ENCODE measurements at places on chromosomes 3 and 15.

DNA sequence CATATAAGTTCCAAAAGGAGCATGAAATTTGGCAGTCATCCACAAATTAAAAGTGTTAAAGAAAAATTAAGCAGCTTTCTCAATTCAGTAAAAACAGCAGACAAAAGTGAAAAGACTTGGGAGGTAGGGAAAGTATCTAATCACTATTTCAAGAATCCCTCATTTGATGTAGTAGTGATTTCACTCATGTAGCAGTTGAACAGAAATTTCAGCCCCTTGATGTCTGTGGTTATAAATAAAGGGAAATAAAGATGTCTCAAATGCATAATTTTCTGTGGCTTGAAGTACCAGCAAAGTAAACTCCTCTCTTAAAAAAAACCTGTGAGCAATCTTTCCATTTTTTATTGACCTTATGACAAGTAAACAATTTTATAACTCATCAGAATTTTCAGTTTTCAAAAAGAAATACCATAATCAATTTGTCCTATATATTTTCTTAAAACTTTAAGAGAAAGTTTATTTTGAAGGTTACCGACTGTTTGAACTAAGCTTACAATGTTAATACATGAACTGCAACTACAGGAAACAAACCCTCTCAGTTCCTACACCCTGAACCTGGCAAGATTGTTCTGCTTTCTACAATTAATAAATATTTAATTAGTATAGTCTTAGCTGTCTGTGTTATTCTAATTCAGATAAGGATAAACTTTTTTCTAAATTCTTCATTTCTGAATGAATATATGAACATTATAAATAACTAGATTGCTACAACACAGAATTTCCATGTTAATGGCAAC lies 94.2 kb downstream of the CBLB start:
- DNase-seq, result no peak

DNA sequence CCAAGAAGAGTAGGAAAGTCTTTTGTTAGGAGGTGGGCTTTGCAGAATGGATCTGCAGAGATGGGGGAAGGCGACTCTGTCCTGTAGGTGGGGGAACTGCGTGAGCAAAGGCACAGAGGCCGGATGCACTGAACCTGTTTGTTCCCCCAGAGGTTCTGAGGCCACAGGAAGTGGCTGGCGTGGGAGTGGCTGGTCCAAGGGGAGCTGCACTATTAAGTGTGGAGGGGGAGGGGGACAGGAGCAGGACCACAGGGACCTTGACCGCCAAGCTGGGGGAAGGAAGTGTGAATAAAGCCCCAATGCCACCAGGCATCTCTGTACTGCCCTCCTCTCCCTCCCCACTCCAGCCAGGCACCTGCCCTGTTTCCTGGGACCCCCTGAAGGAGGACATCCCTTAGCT lies 51.8 kb downstream of the CYP11A1 start:
- no peak for DNase-seq

- no peak for DNase-seq
These were observed 456 bp upstream of the TMEM62 start for GRCh38 chr15:43132830-43133429.

GRCh38 chr15:68145706-68146105 lies 59.4 kb downstream of the CALML4 start:
- DNase-seq, result no peak

GRCh38 chr3:49454898-49455681 lies 15.0 kb upstream of the DAG1 start:
- no peak for DNase-seq

DNA sequence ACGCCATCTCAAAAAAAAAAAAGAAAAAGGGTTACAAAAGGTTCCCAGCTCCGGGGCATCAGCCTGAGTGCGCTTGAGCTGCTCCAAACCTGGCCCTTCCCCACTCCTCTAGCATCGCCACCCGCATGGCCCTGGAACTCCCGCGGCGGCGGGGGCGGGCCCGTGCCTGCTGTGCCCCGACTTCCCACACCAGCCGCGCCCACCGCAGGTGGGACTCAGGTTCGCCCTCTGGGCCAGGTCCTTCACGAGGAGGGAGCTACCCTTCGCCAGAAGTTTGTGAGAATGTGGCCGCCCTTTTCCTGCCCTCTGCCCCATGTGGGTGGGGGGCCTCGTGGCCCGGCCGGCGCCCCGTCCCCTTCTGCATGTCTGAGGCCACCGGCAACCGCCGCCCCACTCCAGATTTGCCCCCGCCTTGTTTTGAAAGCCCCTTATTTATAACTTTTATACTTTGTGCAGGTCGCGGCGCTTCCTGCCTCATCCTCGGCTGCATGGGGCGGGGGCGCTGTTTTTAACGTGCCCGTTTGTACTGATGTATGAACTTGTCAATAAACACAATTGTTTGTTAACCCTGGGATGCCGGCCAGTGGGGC lies 507 bp upstream of the JMJD7 start:
- no peak for DNase-seq

GRCh38 chr3:13112521-13113345 lies 39.5 kb upstream of the IQSEC1 start:
- no peak for DNase-seq

- no peak for DNase-seq
These were observed 42.2 kb upstream of the IGSF10 start for GRCh38 chr3:151503074-151503473.

DNA sequence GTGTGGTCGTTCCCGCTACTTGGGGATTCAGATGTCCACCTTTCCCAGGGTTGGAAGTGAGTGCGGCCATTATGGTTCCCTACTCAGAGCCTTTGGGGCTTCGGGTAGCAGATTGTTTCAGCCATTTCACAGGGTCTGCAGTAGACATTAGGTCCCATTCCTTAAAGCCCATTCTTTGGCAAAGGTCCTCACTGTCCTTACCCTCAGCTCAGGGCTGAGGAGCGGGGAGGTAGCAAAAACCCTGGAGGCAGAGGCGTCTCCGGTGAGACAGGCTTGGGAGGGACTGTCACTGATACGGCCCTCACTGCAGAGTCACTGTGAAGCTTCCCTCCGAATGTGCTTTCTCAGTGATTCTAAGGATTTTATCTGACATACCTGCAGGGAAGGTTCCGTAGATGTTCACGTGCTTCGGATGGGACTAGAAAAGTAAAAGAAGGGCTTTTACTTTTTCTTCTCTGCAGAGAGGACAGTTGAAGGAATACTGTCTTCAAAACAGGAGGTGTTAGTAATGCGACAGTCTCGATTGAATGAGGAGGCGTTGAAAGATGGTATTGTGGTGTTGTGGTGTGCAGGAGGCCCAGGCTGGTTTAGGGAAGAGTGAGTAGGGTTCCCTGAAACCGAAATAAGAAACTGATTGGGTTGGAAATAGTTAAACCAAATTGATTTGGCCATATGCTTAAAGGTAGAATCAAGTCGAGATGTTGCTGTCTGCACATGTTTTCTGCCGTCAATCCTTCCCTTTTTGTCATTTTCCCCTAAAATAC lies 630 bp downstream of the ATP6V1A start:
- DNase-seq, result peak; percentile 10

DNA sequence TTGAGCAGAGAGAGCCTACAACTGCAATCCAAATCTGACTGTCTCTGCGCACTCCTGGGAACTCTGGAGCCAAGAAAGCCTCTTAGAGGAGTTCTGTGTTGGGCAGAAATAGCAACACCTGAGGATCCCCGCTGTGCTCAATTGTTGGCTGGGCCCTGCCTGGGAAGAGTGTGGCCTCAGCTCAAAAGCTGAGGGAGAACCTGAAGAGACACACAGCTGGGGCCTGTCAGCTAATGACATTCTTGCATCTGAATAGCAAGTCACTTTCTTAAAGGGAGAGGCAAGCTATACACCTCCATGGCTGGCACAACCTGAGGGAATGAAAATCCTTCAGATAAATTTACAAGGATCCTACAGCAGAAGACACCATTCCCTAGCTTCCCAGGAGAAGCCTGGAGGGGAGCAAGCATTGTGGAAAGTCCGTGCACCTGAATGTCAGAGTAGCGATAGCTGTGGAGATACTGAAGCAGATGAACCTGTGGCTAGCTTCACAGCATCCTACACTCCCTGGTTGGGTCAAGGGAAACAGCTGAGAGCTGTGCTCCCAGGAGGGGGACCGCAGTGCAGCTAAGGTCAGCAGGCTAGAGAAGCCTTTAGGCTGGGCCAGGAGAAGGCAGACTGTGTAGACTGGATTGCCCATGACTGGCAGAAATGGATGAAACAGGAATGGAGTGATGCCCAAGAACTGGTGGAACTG lies 159.9 kb upstream of the PFN2 start:
- no peak for DNase-seq

DNA sequence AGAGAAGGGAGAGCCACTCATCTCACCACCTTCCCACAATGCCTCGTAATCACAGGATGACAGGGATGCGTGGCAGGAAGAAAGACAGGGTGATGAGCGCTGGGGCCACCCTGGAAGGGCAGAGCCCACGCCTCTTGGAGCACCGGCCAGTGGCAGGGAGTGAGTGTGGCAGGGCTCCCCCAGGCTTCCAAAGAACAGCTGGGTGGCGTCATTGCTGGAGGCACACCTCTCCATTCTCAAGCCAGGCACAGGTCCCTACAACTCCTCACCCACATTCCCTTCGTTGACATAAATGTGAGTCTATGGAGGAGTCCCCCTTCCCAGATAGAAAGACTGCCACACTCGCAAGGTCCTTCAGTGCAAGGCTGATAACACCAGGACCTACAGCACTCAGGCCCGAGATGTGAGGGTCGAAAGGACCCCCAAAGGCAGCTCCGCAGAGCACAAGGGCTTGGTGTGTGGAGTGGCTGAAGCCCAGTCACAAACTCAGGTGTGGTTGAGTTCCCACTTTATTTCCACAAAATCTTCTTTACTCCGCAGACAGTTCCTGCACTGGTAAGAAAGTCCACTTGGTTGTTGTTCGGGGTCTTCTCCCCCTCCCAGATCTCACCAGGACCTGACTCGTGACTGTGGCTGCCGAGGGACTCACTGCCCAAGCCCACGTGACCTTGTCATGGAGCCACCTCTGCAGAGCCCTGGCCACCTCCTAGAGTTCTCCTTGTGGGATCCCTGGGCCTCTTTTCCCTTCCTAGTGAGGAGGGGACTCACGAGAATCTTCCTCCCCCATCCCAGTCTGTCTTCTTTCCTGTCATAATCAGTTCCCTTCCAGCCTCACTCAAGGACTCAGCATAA lies 22.4 kb upstream of the CORO2B start:
- no peak for DNase-seq

DNA sequence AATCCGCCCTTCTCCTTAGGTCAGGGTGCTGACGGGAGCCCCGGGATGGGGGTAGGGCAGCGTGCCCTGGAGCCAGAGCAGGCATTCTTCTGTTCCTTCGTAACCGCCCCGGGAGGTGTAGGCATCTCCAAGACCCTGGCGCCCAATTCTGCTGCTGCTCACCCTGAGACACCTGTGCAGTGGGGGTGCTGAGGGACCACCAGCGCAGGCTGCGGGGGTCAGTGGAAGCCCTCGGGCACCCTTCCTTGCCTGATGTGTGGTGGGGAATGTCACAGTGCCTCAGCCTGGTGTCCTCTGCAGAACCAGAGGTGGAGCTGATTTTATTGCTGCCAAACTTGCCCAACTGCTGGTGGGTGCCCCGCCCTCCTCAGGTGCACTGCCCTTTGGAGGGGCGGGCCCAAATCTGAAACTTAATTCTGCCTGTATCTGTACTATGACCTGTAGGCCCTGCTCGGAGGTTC lies 7.3 kb downstream of the CSK start:
- DNase-seq, result no peak

GRCh38 chr3:57559526-57559925 lies 3.5 kb downstream of the PDE12 start:
- no peak for DNase-seq

- no peak for DNase-seq
These were observed 104.2 kb upstream of the SPRED1 start for GRCh38 chr15:38148471-38148870.

GRCh38 chr3:196800742-196801434 lies 61.2 kb downstream of the PAK2 start:
- no peak for DNase-seq

- DNase-seq, result no peak
These were observed 519.4 kb downstream of the OCA2 start for GRCh38 chr15:27579738-27580137.

DNA sequence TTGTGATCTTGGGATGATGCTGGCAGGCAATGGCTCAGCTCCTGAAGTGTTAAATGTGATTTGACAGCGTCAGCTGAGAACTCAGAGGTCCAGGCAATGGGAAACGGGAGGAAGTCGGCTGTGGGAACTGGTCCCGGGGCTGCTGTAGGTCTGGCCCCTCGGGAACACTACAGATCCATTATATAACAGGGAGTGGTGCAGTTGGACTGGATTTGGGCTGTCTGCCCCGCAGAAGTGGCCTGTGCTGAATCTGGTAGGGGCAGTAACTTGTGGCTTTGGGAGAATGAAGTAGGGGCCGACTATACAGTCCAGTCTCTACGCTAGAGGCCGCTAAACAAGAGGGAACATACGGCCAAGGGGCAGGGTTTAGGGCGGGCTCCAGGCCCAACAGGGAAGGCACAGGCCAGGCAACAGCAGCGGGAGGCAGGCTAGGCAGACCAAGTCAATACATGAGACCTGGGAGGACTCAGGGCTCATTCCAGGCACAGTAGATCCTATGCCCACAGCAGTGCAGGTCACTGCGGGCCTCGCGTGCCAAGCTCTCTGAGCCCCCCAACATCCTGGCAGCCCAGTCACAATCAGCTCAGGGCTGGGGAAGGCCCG lies 20.3 kb upstream of the IL16 start:
- DNase-seq, result no peak

GRCh38 chr3:187263270-187263669 lies 28.3 kb downstream of the MASP1 start:
- DNase-seq, result no peak

DNA sequence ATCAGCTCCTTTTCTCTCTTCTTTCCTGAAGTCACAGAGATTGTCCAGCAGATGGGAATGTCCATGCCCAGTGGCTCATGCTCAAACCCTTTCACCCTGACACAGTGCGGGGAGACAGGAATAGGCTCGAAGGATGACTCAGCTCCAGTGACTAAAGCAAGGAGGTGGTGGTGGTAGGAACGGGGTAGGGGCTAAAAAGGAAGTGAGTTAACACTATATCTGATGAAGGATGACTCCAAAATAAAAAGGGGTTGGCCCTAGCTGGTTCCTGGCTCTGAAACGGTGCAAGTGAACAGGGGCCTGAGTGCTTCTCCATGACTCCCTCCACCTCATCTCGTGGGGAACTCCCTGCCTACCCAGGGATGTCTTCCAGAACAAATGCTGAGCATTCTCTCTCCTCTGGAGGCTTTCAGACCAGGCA lies 167.4 kb upstream of the LPP start:
- DNase-seq, result no peak

DNA sequence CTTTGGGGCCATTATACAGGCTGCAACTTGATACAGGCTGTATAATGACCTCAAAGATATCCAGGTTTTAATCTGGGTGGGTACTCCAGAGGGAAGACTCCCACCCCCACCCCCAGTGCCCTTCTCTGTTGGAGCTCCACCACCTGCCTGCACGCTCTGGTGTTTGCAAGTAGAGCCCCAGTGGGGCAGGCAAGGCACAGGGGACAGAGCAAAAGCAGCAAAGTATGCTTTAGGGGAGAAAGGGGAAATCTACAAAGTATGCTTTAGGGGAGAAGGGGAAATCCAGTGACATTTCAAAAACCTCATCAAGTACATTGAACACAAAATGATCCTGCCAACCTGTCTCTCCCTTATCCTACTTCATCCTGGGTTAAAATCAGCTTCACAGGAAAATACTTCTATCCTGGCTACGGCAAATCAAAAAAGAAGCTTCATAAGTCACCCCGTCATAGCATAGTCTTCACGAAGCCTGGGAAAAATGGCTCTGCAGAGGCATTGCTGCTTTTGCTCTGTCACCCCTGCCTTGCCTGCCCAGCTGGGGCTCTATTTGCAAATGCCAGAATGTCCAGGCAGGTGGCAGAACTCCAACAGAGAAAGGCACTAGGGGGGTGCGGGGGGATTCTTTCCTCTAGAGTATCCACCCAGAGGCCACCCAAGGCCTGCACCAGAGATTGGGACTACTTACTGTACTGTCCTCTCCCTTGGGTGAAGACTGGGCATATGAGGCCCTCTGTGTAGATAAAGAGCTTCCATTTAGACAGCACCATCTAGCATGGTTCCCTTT lies 60.9 kb upstream of the ATP11B start:
- DNase-seq, result no peak
